NCI-H526 treated with DMSO at 0.1 percent for 48 hours (cell line): ENCODE measurements at places on chromosomes 16 and 17.
A peak's percentile ranks its signal among the peaks of the same experiment; 100 is the strongest.

DNA sequence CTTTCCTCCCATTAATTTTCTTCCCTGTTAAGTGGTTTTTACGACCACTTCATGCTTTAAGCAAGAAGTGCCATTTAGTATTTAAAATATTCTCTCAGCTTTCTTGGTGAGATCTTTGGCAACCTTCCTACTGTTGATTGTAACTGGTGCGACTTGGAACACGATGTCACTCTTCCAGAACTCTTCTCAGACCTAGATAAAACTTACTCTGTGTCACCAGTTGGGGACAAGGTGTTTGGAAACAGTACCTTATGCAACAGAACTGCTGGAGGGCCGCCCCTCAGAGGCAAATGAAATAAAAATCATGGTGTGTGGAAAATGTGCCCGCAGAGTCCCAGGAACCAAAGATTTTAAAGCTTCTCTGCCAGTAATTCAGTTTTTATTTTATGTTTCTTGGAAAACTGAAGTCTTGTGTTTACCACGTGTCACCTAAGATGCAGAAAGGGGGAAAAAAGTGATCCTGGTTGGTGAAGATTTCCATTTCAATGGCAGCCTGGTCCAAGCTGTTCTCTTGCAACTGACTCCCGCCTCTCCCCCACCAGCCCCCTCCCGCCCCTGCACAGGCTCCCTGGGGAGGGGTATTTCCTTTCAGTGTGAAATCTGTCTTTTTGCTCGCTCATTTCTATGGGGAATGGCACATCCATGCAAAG, 7.2 kb upstream of the HSD11B2 start:
- no peak for DNase-seq

DNA sequence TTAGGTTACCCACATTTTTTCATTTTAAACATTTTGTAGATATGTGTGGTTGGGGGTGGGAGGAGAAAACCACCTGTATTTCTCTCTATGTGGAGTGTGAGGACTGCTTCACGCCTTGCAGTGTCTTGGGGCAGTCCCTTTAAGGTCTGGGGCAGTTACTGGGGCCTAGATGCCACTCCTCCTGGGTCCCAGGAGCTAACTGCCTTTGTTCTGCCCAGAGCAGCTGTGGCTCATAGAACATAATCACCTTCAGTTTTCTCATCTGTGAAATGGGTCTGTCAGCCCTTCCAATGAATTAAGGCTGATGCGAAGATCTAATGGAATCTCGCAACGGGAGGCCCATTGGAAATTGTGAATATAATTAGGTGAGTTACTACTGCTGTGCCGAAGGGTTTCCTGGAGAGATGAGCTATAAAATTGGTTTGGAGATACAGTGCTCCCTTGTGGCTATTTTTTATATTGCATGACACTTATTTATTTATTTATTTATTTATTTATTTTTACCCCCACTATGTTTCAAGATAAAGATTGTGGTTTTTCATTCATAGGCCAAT, 22.9 kb downstream of the DHRS7C start:
- DNase-seq, result peak; percentile 21

GRCh38 chr16:28495795-28496749, 1.6 kb downstream of the APOBR start:
- DNase-seq, result no peak

GRCh38 chr17:29643817-29644160, 21.1 kb upstream of the CORO6 start:
- no peak for DNase-seq

- DNase-seq, result no peak
These were observed 44.8 kb downstream of the STAT5A start for GRCh38 chr17:42333053-42333452.

GRCh38 chr17:61352408-61352770, 47.3 kb upstream of the TBX2 start:
- no peak for DNase-seq

DNA sequence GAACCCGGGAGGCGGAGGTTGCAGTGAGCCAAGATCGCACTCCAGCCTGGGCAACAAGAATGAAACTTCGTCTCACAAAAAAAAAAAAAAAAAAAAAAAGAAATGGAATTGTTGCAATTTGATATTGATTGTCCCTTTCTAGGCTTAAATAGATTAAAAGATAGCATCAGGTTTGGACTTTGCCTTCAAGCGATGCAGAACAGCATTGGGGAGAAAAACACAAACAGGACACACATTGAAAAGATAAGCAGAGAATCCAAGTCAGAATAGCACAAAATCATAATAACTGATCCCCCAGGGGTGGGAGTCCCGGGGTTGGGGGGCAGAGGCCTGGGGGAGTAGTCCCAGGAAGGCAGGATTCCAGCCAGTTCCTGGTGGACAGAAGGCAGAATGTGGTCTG, 3.9 kb upstream of the CREBBP start:
- DNase-seq, result no peak

DNA sequence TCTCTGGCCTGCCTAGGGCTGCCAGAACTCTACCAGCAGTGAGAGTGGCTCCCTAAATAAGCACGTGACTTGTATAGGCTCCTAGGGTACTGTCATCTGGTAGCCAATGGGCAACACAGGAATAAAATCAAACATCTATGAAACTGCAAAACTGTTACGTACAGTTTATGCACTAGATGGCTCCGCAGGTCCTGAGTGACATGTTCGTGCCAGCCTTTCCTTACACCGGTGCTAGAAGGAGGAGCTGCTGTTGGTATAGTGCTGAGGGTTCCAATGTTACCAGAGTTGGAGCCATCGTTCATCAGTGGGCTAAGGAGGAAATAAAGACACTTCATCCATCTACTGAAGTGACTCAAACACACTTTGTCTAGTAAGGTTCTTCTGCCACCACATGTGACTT, 63.2 kb upstream of the TRAP1 start:
- peak; percentile 13 for DNase-seq

DNA sequence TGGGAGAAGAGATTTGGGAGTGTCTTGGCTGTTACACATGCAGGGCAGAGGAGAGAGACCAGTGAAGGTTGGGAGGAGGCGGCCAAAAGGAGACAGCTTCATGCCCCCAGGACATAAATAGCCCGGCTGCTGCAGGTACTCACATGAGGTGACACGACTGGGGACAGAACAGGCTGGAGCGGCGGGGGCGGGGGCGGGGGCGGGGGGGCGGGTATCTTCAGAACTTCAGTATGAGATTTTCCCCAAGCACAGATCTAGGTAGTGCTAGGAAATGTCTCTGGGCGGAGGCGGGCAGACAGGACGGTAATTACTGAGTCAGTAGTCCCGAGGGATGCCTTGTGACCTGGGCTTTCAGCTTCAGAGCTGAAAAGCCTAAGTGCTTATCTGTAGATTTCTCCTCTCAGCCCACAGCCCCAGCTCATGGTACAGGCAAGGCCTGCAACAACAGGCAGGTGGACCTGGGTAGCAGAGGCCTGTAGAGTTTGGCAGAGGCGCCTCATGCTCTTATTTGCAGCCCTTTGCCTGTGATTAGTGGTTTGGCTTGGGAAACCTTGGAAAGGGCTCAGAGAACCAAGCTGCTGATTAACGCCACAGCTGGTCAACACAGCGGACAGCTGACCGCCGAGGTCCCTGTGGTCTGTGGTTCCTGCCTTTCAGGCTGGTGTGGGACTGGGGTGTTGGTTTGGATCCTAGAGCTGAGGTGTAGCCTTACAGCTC, 24.5 kb downstream of the UNK start:
- no peak for DNase-seq
